ENCODE measurements at places on chromosomes 7 and 10.

- DNase-seq = no peak
Observed at GRCh38 chr10:4343873-4344272, 482.1 kb upstream of the AKR1E2 start.

GRCh38 chr7:131656980-131657723 is 100.7 kb upstream of the PODXL start:
- no peak for DNase-seq

DNA sequence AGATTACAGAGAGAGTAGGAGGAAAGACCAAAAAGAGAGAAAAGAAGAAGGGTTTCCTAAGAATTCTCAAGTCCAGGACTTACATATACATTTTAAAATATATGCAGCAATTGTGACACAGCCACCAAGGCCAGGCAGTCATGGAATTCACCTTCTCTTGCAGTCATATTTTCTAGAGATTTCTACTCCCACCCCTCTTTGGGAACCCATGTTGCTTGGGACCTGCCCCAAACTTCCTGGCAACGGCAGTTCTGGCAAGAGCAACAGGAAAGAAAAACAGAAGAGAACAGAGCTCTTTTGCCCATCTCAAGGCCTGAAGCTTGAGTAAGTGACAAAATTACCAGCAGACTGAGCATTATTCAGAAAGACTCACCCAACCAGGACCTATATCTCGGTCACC is 128.3 kb upstream of the ASAH2 start:
- no peak for DNase-seq

GRCh38 chr10:75542906-75543305 is 111.5 kb downstream of the LRMDA start:
- no peak for DNase-seq

GRCh38 chr10:126437635-126438406 is 49.5 kb upstream of the ADAM12 start:
- DNase-seq = peak; percentile 30

- no peak for DNase-seq
Observed at GRCh38 chr7:84953234-84953633, 233.6 kb downstream of the SEMA3D start.

DNA sequence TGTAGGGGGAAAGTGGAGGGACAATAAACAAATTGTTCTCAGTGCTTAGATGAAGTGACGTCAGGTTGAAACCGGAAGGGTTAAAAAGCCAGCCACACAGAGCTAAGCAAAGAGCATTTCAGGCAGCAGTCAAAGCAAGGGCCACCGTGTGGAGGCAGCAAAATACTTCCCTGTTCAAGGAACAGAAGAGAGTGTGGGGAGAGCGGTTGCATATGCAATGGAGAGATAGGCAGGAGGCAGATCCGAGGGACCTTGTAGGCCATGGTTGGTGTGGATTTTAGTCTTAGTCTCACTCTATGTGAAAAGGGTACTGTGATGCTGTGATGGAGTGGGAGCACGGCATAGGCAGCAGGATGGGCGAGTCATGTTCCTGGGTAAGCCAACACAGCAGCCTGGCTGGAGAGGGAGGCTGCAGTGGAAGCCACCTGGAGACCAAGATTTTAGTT is 3.8 kb upstream of the STN1 start:
- DNase-seq = peak; percentile 11

DNA sequence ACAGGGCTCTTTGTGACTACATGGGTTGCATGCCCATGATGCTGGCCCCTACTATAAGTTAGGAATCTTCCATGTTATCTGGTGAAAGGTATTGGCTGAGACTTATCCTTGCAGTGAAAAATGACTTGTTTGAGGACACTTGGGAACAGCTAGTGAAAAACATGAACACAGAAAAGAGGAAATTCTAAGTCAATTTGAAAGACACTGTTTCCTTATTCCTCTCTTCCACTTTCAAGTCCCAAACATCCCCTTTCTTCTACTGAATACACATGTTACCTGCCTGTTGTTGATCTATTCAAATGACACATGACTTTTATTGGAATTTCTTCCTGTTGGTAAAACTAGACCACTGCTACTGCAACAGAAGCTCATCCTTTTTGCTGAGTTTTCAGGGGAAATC is 29.5 kb upstream of the PRKCQ start:
- DNase-seq = no peak

GRCh38 chr10:103845972-103846371 is 9.4 kb downstream of the SH3PXD2A start:
- DNase-seq = no peak

GRCh38 chr10:127943336-127943910 is 36.5 kb downstream of the PTPRE start:
- DNase-seq = no peak

- no peak for DNase-seq
Observed at GRCh38 chr7:139249179-139249810, 18.3 kb downstream of the UBN2 start.

DNA sequence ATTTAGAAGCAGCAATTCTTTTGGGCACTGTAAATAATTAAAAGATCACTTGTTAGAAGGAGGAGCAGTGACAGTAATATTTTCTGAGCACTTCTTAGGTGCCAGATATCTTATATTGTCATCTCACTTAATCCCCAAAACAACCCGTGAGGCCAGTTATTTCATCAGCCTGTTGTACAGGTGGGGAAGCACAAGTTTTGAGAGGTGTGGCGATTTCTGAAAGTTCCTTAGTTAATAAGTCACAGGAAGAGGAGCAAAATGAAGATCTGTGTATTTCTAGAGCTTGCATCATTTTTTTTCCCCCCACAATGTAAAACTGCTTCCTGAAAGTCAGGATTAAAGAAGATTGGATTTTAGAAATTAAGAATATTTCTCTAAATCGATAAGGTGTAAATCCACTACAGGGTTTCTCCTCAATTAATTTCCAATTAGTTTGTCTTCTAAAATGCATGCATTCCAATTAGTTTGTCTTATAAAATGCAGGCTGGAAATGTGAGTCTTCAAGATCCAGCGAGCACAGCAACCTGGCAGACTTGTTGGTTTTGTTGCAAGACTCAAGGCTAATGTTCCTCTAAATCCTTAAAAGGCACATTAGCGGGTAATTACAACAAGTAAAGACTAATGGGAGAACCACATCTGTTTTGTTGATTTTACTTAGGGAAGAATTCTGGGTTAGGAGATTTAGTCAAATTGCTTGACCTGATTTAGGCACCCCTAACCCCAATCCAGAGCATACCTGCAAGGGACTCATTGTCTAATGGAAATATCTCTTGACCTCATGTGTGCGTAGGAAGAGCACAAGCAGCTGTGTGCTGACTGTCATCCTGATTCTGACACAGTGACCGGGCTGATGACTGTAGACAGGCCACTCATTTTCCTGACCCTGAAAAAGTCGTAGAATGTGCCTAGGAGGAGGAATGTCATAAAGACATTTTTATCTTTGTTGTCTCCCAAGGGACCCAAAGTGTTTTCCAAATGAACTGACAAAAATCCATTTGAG is 272.0 kb downstream of the BAMBI start:
- DNase-seq = peak; percentile 22

DNA sequence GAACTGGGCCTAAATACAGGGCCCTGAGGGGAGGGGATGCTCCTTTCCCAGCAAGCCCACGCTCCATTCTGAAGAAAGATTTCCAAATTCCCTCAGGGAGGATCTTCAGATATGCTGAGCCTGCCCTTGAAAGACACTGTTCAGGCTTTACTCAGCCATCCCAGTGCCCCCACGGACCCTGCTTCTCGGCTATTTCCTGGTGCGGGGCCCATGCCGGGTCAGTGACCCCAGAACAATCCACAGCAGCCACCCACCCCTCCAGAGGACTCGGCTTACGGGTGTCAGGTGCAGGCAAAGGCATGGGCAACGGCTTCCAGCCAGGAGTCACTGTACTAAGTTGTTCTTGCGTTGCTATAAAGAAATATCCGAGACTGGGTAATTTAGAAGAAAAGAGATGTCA is 137.1 kb downstream of the OAT start:
- no peak for DNase-seq

DNA sequence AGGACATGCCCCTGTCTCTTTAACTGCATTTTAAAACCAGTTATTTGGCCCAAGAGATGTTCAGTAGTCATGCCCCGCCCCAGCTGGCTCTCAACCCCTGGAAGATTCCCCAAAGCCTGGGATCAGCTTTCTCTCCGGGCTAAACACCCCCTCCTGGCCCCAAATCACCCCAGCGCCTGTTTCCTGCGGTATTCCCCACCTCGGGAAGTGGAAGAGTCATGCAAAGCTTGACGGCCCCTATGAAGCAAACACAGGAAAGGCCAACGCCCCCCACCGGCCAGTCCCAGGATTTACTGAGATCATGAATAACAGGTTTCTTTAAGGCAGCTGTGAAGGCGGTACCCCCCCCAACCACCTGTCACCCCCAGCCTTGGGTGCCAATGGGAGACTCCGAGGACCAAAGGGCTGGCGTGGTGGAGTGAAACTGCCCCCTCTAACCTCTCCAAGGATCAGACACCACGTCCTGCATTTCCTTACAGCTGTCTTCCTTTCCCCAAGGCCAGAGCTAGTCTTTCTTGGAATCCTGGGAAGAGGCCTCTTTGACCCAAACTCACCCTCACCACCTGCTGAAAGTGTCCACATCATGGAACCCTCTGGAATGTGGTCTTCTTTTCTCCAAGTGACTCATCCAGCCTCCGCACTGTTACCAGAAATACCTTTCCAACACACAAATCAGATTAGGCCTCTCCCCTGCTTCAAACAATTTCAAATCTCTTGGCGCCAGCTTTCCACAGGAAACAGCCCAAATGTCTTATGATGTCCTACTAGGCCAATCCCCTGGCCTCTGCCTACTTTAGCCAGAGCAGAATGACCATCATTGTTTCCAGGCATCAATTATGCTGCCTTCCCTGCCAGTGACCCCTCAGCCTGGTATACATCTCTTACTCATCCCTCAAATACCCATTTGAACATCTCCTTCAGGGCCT is 301.5 kb downstream of the ZEB1 start:
- DNase-seq = peak; percentile 8

DNA sequence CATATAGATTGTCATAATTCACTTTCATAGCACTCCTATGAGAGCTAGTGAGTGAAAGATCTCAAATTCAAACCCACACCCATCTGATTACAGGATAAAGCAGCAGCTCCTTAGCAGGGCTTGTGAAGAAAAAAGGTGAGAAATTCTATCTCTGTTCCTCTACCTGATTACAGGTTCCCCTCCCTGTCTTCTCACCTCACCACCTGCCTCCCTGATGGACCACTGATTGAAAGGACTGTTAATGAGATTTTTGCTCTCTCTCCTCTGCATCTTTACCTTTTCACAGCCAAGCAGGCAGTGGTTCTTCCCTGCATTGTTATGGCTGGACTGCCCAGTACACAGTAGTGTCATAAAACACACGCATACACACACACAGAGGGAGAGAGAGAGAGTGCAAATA is 228.5 kb downstream of the MTERF1 start:
- DNase-seq = no peak

- DNase-seq = no peak
Observed at GRCh38 chr10:3563298-3563697, 221.7 kb downstream of the KLF6 start.

DNA sequence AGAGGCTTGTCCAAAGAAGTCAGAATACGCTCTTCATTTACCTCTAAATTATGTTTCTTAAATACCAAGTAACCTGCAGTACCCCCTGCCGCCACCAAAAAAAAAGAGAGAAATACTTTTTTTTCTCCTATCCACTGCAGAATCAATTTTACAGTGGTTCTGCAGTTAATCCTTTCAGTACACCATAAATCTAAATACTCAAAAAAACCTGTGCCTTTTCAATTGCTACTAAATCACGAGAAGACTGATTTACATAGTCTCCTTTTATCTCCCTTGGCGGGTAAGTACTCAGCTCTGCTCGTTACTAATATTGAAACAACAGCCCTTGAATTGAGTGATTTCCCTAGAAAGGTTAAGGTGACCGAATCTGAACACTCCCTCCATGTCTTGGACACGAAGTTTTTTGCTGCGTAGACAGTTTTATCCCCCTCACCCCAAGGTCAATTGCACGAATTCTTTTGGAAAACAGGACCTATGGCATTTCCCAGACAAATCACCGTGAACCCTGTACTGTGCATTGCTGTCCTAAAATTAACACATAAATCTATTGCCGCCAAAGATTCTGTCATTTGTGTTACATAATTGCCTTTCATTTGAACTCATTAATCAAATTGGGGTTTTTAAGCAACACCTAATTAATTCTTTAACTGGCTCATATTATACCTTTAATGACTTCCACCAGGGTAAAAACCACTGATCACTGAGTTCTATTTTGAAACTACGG is 512 bp upstream of the VIM start:
- DNase-seq = peak; percentile 61

Data from DMS53 (cell line).